ENCODE measurements at places on chromosomes 12 and 14. TPM values are rescaled to one million over a fixed set of nuclear protein-coding genes. Genes with fewer than 3 reads are reported as not detected.

The PLA2G1B gene
- not detected for polyA plus RNA-seq

The LGMN gene
- polyA plus RNA-seq, result 92.4 TPM

The SDSL gene
- polyA plus RNA-seq, result 2.0 TPM

The TARBP2 gene
- polyA plus RNA-seq, result 21.2 TPM

The VCPKMT gene
- 28.5 TPM for polyA plus RNA-seq

The NOC4L gene
- 20.8 TPM for polyA plus RNA-seq

The TSPAN8 gene
- 0.66 TPM for polyA plus RNA-seq

The REM2 gene
- polyA plus RNA-seq, result 0.07 TPM

The SSTR1 gene
- polyA plus RNA-seq, result 0.22 TPM

The CPM gene
- 7.4 TPM for polyA plus RNA-seq

The ST8SIA1 gene
- polyA plus RNA-seq, result 0.93 TPM

The HCAR3 gene
- polyA plus RNA-seq, result not detected

The KRT75 gene
- not detected for polyA plus RNA-seq

The KLRC2 gene
- not detected for polyA plus RNA-seq

The KRT73 gene
- not detected for polyA plus RNA-seq

The P3H3 gene
- 37.8 TPM for polyA plus RNA-seq

The TC2N gene
- 5.0 TPM for polyA plus RNA-seq

The STYK1 gene
- polyA plus RNA-seq, result not detected

The NEUROD4 gene
- polyA plus RNA-seq, result not detected

The VDR gene
- polyA plus RNA-seq, result 0.29 TPM

The CLEC4E gene
- polyA plus RNA-seq, result 0.88 TPM

The IQSEC3 gene
- polyA plus RNA-seq, result 0.30 TPM

The RAB3IP gene
- 16.1 TPM for polyA plus RNA-seq

The CDC42BPB gene
- 29.6 TPM for polyA plus RNA-seq

The EXOC3L4 gene
- 1.2 TPM for polyA plus RNA-seq

The GRIN2B gene
- polyA plus RNA-seq, result 0.01 TPM

The LRFN5 gene
- 0.13 TPM for polyA plus RNA-seq

The ABCD2 gene
- polyA plus RNA-seq, result 0.32 TPM

The FOXN4 gene
- not detected for polyA plus RNA-seq

The DNAI7 gene
- polyA plus RNA-seq, result 0.15 TPM

The SRRM4 gene
- 0.37 TPM for polyA plus RNA-seq

The ARHGEF40 gene
- 25.2 TPM for polyA plus RNA-seq

The DDN gene
- 0.19 TPM for polyA plus RNA-seq

Data from heart right ventricle (tissue), 16 donors.